Coronary artery (tissue), 2 donors: ENCODE measurements at places on chromosomes 5 and 9.

GRCh38 chr5:143025376-143025775, 255.2 kb downstream of the ARHGAP26 start:
- no peak for DNase-seq

GRCh38 chr9:20512636-20513035, 109.7 kb downstream of the MLLT3 start:
- DNase-seq, result no peak

GRCh38 chr5:65913519-65913918, 12.9 kb upstream of the ERBIN start:
- no peak for DNase-seq

DNA sequence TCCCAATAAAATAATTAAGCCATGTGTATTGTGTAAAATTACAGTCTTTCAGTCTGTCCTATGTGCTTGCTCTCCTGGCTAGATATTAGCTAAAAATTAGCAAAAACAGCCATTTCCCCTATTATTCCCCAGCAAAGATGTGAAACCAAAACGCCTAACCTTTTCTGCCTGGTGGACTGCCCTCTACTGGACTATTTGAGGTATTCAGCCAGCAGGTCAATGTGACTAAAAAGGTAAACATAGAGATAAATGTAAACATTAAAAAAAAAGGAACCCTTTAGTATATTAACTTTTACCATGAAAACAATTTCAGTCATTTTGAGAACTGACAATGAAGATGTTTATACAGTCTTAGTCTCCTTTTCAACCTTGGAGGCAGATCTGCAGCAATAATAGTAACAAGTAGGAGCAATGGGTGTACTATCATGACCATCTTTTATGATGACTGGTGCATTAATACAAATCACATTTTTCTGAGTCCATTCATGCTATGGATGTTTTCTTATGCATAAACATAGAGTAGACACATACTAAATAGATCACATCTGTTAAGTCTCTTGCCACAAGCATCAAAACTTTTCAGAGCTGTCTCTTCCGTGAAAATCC, 10.1 kb downstream of the ATG12 start:
- no peak for DNase-seq

GRCh38 chr9:653421-653820, 188.1 kb upstream of the DMRT1 start:
- DNase-seq, result no peak

GRCh38 chr9:17490110-17490509, 88.8 kb upstream of the SH3GL2 start:
- no peak for DNase-seq

- no peak for DNase-seq
Measured at GRCh38 chr5:80953587-80953986, 6.6 kb upstream of the RASGRF2 start.

DNA sequence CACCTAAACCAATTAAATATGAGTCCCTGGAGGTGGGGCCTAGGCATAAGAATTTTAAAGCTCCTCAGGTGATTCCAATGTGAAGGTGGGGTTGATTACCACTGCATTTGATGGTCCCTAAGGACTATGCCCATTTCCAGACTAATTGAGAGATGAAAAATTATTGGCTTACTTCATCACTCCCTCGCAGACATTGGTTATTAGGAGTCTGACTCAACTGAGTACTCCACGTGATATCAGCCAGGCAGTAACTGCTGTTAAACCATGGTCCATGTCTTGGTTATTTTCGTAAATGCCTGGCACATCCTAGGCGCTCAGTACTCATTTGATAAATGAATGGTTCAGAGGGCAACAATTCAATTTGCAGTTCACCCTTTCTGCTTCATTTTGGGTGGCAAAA, 54.5 kb downstream of the PUM3 start:
- DNase-seq, result no peak

DNA sequence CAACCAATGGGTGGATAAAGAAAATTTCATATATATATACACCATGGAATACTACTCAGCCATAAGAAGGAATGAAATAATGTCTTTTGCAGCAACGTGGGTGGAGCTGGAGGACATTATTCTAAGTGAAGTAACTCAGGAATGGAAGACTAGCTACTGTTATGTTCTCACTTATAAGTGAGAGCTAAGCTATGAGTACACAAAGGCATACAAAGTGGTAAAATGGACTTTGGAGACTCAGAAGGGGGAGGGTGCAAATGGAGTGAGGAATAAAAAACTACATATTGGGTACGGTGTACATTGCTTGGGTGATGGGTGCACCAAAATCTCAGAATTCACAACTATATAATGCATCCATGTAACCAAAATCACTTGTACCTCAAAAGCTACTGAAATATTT, 67.2 kb upstream of the RUSC2 start:
- DNase-seq, result no peak

DNA sequence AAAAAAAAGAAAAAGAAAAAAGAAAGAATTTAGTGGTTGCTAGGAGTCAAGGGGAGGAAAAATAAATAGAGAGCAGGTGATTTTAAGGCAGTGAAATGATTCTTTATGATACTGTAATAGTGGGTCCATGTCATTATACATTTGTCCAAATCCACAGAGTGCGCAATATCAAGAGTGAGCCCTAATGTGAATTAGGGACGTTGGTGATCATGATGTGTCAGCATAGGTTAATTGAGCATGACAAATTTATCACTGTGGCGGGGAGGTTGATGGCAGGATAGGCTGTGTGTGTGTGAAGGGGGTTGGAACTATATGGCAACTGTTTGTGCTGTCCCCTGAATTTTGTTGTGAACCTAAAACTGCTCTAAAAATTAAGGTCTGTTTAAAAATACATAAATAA, 357.8 kb downstream of the ICE1 start:
- no peak for DNase-seq

DNA sequence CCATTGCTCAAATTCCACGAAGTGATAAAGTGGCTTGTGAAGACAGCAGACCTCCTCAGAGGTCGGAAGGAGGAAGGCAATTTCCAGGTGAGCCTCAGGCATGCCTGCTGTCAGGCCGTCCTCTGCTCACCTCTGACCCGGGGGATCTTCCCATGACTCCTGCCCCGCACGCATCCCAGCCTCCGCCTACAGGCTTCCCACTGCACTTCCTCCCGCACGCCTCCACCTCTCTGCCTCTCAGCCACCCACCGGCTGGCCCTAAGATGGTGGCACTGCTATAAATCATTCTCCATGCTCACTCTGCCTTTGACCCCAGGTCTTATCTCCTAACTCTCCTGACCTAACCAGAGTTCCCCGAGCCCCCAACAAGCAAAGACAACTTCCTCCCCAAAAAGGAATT, 49.4 kb upstream of the DNAH5 start:
- no peak for DNase-seq

DNA sequence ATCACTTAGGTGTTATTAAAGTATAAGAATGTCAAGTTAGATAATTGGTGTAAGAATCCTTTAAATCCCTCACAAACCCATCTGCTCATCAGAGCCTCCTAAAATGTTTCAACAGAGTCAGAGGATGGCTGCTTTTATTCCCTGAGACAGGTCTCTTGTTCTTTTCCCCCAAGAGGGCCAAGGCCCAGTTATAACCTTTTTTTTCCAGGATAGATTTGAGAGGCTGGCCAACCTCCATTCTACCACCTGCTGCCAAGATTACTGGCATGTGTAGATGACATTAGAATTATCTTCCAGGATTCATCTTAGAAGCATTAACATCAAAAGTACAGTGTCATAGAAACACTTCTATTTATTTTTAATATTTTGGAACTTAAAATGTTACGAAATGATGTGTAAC, 305.1 kb downstream of the TRPM3 start:
- no peak for DNase-seq

- DNase-seq, result no peak
Measured at GRCh38 chr9:87883274-87883673, 597 bp downstream of the SPATA31E1 start.

GRCh38 chr9:98099346-98099745, 19.7 kb downstream of the TRIM14 start:
- DNase-seq, result no peak

- no peak for DNase-seq
Measured at GRCh38 chr5:143644727-143645126, 167.2 kb upstream of the HMHB1 start.

DNA sequence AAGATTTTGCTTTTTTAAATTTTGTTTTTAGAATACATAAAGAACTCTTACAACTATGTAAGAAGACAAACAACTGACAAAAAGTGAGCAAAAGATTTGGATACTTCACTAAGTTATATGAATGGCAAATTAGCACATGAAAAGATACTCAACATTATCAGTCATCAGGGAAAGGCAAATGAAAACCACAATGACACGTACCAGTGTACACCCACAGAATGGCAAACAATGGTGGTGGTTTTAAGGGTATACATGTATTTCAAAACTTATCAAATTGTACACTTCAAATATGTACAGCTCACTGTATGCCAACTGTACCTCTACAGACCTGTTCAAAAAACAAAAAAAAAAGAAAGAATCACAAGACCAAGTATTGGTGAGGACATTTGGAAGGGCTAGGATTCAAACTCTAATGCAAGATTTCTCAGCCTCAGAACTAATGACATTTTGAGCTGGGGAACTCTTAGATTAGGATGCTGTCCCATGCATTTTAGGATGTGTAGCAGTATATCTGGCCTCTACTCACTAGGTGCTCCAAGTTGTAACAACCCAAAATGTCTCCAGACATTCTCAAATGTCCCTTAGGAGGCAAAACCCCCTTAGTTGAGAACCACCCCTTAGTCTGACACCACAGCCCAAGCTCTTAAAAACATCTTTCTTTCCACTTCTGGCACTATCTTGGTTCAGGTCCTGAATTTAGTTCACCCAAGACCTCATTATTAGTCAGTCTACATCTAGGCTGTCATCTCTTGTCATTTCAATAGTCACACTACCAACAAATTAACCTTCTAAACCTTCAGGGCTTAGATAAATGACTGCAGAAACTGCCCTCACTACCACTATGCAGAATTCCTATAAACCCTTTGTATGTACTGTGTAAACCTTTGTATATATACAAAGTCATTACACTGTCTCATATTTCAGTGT, 9.7 kb downstream of the SCAI start:
- no peak for DNase-seq

DNA sequence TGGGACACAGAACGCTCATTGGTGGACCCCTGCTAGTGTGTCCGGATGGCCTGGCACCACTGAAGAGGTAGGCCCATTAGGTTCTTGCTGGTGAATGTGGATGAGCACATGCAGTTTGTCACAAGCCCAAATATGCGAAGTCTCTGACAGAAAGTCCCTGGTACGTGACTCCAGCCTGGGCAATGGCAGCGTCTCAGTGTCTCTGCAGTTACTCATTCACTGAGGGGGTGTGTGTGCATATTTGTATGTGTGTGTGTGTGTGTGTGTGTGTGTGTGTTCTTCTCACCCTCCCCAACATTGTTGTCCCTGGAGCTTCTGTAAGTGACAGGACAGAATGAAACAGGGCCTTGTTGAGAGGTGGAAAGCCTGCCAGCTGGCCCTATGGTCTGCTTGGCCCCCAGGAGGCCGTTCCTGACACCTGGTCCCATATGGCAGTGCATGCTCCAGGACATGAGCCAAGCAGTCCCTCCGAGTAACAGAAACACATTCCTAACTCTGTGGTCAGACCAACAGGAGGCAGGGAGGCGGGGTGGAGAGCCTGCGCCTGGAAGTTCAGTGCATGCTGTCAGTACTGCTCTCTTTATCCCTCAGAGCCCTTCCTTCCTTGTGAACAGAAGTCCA, 169.9 kb downstream of the SLC28A3 start:
- peak; percentile 87 for DNase-seq

- DNase-seq, result no peak
Measured at GRCh38 chr9:77954013-77954665, 77.5 kb downstream of the GNAQ start.

- no peak for DNase-seq
Measured at GRCh38 chr5:5409151-5409810, 13.2 kb upstream of the ICE1 start.

GRCh38 chr5:173790836-173791546, 97.2 kb upstream of the CPEB4 start:
- no peak for DNase-seq

DNA sequence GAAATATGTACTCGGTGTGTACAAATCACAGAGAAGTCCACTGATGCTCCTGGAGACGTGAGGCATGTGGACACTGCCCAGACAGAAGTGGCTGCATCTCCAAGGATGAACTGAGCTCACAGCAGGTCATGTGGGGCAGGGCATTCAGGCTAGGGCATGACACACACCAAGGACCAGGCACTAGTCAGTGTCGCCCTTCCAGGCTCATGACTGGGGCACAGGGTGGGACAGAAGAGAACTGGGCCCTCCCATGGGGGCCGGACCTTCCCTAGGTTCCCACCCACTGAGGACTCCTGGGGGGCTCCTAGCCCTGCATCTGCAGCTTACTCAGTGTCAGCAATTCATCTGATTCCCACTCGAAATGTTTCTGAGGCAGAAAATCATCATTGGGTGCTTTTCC, 256.8 kb upstream of the IRX4 start:
- DNase-seq, result peak; percentile 9

DNA sequence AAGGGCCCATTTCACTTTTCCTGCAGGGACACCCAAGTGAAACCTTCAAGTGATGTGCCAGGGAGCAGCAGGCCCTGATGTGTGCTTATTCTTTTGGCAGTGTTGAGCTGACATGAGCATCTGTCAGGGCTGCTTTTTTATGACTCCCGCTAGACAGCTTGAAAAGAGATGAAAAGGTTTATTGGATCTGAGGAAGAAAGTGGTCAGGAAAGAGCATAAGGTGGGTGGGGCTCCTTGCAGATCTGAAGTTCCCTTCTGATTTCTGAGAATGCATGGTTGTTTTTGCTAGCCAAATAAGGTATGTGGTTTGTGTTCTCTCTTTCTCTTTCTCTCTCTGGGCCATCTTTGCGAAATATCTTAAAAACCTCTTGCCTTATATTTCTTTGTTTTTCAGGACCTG, 316.1 kb downstream of the DMRT2 start:
- DNase-seq, result no peak

DNA sequence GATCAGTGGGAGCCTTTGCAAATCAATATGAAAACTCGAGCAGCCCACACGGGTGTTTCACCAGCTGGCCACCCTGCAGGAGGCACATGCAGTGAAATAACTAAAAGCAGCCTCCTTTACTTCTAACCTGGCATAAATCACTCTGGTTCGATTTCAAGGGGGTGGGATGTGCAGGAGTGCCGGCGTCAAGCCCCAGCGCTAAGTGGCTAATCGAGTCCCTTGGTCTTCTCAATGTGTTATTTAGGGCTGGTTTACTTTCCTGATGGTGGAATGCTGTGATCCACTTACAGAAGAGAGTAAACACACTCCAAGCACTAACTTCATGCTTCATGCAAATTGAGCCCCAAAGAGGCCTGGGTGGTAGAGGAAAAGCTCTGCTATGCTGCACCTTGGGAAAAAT, 109.4 kb downstream of the TMEM174 start:
- no peak for DNase-seq

GRCh38 chr5:38078161-38078560, 180.2 kb upstream of the EGFLAM start:
- no peak for DNase-seq

- no peak for DNase-seq
Measured at GRCh38 chr5:151550146-151550545, 41.0 kb downstream of the FAT2 start.

GRCh38 chr5:116452774-116453368, 121.8 kb downstream of the SEMA6A start:
- no peak for DNase-seq

GRCh38 chr5:156722358-156722757, 127.7 kb upstream of the PPP1R2B start:
- DNase-seq, result no peak

GRCh38 chr5:109589986-109590385, 99.7 kb upstream of the MAN2A1 start:
- no peak for DNase-seq

GRCh38 chr5:81774374-81774773, 23.5 kb upstream of the SSBP2 start:
- no peak for DNase-seq

GRCh38 chr9:114207034-114207810, 51.9 kb downstream of the COL27A1 start:
- no peak for DNase-seq

- DNase-seq, result no peak
Measured at GRCh38 chr9:124739360-124739759, 31.8 kb downstream of the NR6A1 start.
